Activated naive CD4-positive, alpha-beta T cell treated with anti-CD3 and anti-CD28 coated beads, Interleukin-2, amount 50 U/mL, for 16 hours (primary cell): ENCODE measurements at places on chromosomes 2 and 18.

DNA sequence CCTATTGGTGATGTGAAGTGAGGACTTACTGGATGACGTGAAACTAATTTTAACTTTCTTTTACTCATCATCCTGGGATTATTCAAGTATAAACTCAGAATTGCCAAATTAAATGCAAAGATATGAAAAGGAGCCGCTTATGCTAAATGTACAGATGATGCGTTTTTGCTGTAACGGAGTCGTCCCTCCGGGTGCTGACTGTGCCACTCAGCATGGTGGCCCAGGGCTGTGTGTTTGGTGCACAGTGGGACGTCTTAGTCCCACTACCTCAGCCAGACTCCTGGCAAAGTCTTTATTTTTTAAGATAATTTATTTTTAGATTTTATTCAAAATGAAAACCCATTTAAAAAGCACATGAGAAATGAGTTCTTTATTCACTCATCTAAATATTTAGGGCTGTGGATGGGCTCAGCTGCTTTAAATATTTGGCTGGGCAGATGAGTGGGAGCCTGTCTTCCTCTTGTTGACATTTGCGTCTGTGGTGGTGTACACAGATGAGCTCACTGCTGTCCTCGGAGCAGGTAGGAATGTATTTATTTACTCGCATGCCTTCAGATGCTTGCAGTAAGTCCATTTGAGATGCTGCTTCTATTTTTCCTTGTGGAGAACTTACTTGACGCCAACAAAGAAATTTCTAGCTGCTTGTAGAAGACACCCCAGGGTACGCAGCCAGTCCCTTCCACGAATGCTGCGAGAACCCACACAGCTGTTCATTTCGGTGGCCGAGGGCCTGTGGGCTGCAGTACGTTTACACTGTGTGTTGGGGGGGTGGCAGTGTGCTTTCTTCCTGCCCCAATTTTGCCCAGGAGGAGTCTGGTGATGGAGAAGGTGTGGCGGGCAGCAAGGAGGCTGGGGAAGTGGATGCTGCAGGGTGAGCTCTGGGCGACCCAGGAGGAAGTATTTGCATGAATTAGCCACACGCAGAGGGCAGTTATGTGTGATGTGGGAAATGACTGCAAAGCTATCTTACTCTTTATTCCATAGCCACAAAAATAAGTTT lies 105.0 kb downstream of the AGAP1 start:
- DNase-seq: no peak

DNA sequence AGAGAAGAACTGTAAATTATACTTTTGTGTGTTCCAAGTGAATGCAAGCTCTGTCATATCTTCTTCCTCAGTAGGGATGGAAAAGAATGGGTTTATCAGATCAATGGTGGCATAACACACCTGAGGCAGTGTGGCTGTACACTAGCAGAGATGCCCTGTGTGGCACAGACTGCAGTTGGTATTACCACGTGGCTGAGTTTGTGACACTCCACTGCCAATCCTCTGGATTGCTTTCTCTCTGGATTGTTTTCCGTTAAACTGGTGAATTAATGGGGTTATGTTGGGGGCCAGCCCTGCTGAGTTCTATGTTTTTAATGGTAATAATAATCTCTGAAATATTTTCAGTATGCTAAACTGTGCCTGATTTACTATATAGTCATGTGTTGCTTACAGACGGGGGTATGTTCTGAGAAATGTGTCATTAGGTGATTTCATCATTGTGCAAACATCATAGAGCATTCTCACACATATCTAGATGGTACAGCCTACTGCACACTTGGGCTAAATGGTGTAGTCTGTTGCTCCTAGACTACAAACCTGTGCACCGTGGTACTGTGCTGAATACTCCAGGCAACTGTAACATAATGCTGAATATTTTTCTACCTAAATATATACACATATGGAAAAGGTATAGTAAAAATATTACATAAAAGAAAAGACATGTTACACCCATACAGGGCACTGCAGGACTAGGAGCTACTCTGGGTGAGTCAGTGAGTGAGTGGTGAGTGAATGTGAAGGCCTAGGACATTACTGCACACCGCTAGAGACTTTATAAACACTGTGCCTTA lies 84.7 kb upstream of the ST6GAL2 start:
- DNase-seq: no peak

DNA sequence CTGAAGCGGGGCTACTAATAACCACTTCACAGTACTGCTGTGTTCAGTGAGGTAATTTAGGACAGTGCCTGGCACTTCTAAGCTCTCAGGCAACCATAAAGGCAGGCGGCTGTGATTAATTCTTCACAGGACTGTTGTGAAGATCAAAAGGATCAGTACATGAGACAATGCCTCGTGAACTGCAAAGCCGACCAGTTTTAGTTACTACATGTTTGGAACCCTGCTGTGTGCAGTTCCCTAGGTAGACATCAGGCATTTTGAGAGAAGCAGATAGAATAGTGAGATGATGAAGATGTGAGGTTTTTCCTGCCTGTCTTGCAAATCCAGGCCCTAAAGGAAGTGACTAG lies 19.1 kb downstream of the EFHD1 start:
- no peak for DNase-seq

- no peak for DNase-seq
Measured at GRCh38 chr18:68784071-68784470, 13.8 kb upstream of the CCDC102B start.

GRCh38 chr2:118607641-118608040 lies 239.8 kb downstream of the EN1 start:
- no peak for DNase-seq
